ENCODE measurements at places on chromosomes 1 and 21. TPM values are rescaled to one million over a fixed set of nuclear protein-coding genes. Genes with fewer than 3 reads are reported as not detected.

The ITLN1 gene
- total RNA-seq = not detected

The GBP4 gene
- not detected for total RNA-seq

DNA sequence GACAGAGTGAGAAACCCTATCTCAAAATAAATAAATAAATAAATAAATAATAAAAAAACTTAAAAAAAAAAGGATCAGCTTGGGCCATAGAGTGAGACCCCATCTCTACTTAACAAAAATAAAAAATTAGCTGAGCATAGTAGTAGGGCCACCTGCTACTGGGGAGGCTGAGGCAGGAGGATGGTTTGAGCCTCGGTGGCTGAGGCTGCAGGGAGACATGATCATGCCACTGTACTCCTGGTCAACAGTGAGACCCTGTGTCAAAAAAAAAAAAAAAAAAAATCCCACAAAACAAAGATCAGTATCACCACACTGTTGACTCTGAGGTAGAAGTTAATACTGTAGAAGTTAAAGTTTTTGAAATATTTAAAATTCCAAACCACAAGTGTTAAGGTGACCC lies 29.1 kb downstream of the SLC16A1 start:
- no peak for DNase-seq

The CD34 gene
- 7.9 TPM for total RNA-seq

GRCh38 chr1:111736548-111737215 lies 2.5 kb downstream of the INKA2 start:
- DNase-seq = peak; percentile 87

The CFAP45 gene
- not detected for total RNA-seq

The TRIM67 gene
- total RNA-seq = not detected

GRCh38 chr1:40899230-40899870 lies 37.2 kb upstream of the CITED4 start:
- DNase-seq = no peak

DNA sequence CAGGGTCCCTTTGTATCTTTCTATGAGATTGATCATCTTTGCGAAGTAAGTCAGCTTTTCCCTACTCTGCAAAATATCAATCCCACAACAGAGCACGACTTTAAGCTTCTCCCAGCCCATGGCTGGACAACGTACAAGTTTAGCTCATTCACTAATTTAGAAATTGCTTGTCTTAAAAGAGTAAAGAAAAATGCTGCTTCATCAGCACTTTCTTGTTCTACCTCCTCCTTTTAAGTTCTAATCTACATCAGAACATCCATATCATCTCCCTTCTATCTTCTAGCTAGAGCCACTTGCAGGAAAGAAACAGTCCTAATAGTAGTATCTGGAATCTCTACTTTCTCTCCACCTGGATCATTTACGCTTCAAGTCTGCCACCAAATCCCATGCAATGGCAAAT lies 441.2 kb upstream of the ESRRG start:
- no peak for DNase-seq

GRCh38 chr1:176656257-176656995 lies 193.5 kb downstream of the PAPPA2 start:
- DNase-seq = peak; percentile 65

The S100A7A gene
- total RNA-seq = not detected

DNA sequence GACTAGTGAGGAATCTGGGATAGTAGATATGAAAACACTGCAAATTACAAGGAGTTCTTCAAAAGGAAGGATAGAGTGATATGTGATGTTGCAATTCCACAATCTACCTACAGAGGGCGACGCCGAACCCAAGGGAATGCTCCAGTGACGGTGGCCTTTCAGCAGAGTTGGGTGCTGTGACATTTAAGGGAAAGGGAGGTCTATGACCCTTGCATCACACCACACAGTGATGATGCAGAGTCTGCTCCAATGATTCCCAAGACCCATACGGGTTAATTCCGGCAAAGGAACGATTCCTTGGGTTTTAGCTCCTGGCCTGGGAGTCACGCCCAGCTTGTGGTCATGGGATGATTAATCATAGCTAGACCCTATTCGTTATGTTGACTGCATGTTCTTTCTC lies 123.0 kb upstream of the IGSF21 start:
- no peak for DNase-seq

GRCh38 chr1:51850420-51851223 lies 27.9 kb downstream of the NRDC start:
- DNase-seq = peak; percentile 17

DNA sequence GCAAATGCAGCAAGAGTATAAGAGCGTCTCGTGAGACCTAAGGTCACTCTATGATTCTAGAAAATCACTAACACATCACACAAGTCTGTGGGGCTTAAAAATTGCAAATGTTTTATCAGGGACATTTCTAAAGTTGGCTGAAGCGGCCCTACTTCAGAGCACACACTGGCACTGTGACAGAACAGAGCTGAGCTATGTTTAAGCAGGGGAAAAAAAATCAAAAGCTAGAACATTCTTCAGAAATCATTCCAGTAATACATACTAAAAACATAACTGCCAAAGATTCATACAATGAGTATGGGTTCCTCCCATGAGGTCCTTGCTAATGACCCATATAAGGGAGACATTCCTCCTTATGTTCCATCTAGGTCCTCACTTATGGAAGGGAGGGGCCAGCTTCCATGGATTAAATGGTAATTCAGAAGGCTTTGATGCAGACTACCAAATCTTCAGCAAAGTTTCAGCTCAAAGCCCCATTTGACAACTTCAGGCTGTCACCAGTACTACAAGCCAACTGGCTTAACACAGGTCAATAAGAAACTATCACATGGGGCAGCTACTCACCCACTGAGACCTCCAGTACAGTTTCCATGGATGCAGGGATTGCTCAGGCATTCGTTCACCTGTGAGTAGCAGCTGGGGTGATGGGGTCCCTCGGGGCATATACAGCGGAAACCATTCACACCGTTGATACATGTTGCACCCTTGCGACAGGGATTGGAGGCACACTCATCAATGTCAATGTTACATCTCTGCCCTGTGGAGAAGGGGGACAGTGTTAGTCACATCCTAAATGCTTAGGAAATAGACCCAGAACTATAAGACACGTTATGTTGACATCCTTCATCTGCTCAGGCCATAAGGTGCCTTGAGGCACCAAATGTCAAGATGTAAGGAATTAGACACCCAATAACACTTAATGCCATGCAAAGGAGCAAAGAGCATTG lies 58.4 kb upstream of the ADAM30 start:
- no peak for DNase-seq

DNA sequence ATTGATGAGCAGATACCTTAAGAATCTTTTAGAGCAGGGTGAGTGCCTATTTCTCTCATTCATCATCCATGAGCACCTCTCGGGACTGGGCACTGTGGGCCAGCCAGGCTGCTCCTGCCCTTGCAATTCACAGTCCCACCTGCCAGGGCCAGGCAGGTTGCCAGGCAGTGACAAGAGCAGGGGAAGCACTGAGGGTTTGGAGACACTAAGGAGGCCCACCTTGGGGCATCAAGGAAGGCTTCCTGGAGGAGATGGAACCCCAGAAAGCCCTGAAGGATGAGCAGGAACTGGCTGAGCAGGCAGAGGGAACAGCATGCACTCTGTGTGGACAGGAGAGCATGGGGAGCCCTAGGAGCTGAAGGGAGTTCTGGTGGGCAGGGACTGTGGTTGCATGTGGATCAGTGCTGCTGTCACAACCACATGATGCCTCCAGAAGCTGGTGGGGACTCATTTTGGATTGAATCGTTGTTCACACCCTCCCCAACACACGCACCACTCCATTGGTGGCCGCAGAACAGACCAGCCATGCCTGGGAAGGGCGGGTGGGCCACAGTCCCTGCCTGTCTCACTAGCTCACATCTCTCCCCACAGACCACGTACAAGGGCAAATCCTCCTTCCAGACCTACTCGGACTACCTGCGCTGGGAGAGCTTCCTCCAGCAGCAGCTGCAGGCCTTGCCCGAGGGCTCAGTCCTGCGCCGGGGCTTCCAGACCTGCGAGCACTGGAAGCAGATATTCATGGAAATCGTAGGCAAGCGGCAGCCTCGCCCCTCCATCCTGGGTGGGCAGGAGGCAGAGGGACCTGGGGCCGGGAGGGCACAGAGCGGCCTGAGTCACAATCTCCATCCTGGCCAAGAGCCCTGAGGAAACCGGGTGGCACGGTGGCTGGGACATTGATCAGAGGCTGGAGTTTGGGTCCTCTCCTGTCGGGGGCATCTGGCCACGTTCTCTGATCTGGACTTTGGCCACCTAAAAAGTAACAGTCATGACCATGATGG lies 55.1 kb downstream of the DISP3 start:
- DNase-seq = no peak

All from myocyte (in vitro differentiated cells).